ENCODE measurements at places on chromosomes 6 and 20.

DNA sequence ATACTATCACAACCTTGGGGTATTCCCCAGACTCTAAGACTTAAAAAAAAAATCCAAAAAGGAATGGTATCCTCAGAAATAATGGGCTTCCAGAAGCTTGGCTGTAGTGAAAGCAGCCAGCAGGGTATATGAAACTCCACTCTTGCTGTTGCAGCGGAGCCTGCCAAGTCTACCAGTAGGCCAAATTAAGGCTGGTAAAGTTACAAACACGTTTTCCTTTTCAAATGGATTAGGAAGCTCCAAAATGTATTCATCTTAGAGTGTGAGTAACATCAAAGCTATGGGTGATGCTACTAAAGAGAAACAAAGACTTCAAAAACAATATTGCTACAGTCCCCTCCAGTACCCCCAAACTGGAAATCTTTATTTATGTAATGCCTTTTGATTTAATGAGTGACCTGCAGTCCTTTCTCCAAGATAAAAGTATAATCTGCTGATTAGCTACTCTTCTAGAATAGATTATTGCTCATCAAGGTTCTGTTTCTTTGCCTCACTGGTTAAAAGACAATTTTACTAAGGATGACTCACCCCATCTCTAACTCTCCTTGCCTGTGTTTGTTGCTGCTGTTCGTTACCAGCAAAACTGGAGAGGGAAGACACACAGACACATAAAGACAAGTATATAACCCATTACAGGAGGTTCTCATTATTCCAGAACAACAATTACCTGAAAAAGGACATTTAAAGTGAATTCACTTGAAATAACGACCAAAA lies 84.9 kb downstream of the BTBD9 start:
- DNase-seq = no peak

DNA sequence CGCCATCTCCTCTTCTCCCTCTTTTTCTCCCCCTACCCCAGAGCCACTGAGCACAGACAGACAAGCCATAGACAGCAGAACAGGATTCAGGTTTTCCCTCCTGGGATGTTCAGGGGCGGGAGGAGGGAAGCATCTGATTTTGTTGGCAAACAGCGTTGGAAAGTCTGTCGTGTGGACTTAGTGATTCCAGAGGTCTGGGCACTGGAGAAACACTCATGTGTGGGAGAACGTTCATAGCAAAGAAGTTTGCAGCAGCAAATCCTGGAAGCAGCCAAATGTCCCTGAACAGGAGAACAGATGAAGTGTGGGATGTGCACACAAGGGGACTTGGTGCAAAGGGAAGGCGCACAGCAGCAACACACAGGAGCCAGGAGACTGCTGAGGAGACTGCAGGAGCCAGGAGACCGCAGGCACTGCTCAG lies 264.1 kb upstream of the CDYL start:
- no peak for DNase-seq

DNA sequence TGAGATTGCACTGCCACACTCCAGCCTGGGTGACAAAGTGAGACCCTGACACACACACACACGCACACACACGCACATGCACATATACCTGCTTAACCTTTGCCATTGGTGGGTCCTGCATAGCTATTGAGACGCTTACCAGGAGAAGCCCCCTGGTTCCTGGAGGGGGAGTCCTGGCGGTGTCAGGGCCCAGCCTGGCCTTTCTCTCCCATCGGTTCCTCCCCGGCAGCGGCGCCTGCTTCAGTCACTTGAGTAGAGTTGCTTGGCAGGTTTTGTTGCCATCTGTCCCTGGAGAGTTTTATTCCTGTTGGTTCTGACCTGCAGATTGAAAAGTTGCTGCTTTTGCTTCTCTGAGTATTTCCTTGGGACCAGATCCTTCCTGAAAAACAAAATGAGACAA lies 20.6 kb upstream of the FAM209A start:
- no peak for DNase-seq

DNA sequence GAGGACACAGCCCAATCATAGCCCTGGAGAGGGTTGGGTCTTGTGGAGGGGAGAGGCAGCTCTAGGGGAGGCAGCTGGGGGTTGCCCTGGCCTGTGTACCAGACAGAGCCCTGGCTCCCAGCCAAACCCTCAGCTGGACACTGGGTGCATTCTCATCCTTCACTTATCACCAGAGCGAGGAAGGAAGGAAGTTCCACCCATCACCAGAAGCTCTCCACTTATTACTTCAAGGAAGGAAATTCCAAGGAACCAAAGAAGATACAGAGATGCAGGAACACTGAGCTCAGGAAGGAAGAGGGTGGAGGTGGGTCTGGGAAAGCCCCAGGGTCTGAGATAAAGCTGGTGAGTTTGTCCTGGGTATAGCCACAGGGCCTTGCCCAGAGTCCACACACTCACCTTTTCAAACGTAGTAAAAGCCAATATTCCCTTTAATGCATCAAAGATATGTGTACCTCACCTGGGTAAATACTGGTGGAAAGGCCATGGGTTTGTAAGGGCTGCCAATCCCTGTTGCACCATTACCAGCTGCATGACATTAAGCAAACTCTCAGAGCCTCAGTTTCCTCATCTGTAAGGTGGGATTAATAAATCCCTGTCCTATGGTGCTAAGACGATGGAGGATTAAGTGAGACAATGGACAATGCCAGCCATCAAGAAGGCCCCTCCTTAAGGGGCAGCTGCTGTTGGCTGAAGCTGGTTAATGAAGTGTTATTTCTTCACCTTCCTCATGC lies 109.7 kb upstream of the NAA20 start:
- DNase-seq = no peak

DNA sequence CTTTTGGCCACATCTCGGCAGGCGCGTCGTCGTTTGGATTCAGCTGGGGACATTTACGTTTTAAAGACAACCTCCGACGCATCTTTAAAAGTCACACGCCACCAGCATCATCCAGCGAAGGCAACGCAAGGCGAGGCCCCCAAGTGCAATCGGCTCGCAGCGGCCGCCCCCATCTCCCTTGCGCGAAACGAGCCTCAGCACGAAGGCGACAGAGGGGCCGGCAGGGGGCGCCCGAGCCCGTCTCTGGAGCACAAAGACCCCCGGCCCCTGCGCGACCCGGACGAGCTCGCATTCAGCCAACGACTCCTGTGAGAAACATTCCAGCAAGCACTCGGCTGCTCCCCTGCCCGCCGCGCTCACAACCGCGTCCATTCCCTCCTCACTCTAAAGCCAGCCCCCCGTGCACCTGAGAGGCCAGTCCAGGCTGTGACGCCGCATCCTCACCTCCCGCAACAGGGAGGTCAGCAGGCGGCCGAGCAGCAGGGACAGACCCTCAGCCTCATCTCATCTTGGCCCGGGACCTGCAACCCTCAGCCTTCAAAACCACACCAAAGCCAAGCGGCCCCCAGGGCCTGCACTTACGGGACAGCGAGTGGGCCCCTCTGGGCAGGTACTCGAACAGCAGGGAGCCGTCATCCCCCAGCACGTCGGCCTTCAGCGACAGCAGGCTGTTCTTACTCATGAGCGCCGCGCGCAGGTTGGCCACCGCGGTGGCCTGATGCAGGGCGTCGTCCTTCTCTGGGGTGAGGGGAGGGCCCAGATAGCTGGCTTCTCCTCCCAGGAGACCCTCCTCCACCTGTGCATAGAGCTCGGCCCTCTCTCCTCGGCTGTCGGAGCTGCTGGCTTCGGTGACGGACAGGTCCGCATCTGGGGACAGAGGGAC lies 35.8 kb downstream of the SLC2A4RG start:
- no peak for DNase-seq

GRCh38 chr6:98636941-98637340 lies 197.4 kb upstream of the POU3F2 start:
- no peak for DNase-seq

GRCh38 chr6:118146584-118146983 lies 239.5 kb downstream of the SLC35F1 start:
- DNase-seq = no peak

DNA sequence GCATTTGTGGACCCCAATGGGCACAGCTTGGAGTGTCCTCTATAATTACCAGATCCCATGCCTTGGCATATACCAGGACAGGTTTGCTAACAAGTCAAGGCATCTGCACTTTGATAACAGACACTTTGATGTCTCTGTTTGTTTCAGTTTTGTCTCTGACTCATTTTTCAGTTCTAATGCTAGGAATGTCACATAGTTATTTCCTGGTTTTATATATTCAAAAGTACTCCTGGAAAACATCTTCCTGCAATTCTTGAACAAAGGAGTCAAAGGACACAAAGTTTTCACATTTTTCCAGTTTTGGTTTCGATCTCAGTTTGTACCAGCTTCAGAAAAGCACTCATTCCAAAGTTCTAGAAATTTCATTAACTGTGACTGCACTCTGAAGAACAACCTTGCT lies 188.1 kb downstream of the FOXC1 start:
- DNase-seq = peak; percentile 40

GRCh38 chr6:35311390-35312075 lies 13.9 kb downstream of the DEF6 start:
- no peak for DNase-seq

DNA sequence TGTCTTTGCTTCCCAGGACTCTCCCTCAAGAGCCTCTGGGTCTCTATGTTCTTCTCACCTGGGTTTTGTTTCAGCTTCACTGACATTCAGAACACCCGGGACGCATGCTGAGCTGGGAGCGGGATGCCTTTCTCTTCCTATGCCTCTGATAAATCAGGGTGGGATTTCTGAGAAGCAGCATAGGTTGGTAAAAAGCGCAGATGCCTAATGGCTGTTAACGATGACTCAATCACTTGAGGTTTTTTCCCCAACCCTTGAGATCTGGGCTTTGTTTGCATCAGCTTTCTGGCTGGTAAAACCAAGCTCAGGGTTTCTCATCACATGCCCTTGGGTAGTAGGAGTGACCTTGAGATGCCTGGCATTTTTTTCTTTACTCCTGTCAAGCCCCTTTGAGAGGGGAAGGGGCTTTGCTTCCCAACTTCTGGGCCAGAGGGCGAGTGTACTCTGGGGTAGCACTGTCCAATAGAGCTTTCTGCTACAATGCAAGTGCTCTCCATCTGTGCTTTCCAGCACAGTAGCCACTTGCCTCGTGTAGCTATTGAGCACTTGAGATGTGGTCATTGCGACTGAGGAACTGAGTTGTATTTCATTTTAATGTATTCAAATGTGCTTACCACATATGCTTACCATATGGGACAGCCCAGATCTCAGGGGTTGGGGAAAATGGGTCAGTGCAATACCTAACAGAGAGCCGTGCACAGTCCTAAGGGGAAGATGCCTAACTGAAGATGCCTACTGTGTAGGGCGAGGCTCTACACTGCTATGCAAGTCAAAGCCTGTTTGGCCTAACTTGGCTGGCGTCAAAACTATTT lies 69.1 kb downstream of the PPP1R14C start:
- DNase-seq = no peak

DNA sequence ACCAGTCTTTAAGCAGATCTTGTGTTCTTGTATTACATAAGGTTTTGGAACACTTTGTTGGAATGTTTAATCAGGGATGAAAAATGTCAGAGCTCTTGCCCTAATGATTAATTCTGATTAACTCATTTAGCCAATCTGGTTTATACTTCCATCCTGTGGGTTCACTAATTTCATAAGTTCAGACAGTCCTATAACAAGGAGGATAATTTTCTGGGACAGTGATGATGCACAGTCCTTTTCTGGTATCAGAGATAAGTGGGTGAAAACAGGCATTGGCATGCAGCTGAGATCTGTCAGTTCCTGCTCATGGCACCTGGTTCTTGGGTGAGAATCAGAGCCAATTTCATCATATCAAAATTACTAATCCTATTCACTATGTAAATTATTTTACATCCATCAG lies 125.0 kb upstream of the LAMA2 start:
- no peak for DNase-seq

- no peak for DNase-seq
Observed at GRCh38 chr20:55472704-55473103, 532.6 kb downstream of the CBLN4 start.

- DNase-seq = peak; percentile 25
Observed at GRCh38 chr6:145544041-145544440, 191.3 kb downstream of the EPM2A start.

- peak; percentile 84 for DNase-seq
Observed at GRCh38 chr6:11330413-11330760, 97.9 kb upstream of the NEDD9 start.

GRCh38 chr20:35776513-35777101 lies 4.8 kb downstream of the PHF20 start:
- DNase-seq = no peak

DNA sequence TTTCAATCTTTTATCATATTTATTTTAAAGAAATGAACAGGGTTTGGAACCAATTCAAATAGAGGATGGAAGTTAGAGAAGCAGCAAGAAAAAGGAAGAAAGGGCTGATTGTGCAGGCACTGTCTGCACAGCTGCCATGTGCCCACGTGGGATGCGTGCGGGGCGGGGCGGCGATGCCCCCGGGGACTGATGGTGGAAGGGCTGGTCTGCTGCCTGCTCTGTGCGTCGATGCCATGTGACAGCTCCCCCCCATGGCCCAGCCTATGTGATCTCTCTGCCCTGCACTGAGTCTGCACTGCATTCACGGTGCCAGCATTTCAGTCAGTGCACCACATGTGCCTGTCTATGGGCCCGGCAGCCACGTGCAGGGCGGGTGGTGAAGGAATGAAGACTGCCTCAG lies 96.4 kb downstream of the IRF4 start:
- peak; percentile 90 for DNase-seq

DNA sequence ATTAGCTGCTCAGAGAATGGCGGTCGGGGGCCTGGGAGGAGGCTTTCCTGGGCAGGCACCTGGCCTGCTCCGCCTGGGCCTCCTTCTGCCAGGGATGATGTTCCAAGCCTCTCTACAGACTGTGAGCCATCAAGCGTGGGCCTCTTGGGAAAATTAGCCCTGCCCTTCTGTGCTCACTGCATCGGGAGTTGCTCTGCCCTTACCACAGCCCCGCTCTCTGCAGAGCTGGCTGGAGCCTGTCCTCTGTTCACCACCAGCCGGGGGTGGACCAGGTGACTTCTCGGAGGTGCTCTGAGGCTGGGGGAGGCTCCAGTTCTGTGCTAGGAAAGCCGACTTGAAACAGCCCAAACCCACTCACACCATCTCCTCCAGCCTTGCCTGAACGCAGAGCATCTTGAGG lies 24.2 kb downstream of the MDGA1 start:
- no peak for DNase-seq
